ENCODE measurements at places on chromosomes 1 and 21.

DNA sequence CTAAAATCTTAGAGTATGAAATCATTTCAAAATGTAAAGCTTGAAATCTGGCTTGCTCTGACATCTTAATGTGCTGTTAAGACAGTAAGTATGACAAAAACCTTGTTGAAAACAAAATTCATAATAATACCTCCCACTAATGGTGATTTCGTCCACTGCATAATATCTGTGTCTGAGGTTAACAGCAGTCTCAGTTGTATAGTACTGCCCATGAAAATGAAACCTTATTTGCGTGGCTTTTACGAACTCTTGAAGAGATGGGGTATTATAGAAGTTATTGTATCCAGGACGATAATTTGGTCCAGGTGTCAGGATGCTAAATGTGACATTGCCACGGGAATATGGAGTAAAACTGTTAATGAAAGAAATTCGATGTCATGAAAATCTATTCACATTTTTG lies 99.9 kb downstream of the USH2A start:
- DNase-seq = no peak

- DNase-seq = no peak
These were observed 20.2 kb downstream of the TAL1 start for GRCh38 chr1:47211796-47212269.

- DNase-seq = no peak
These were observed 43.9 kb downstream of the WNT9A start for GRCh38 chr1:227903614-227904501.

DNA sequence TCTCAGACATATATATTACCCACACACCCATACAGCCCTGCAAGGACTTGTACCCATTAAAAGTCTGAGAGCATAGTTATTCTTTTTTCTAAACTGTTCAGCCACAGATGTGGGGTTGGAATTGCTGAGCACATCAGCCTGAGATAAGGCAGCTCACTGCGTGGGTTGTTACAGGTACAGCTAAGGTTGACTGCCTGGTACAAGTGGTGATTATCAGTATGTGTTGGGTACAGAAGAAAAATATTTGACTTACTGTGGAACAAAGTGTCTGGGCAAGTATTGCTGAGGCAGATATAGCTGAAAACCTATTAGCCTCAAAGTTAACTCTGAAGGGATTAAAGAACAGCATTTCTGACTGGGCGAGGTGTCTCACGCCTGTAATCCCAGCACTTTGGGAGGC lies 5.0 kb downstream of the STX12 start:
- no peak for DNase-seq

DNA sequence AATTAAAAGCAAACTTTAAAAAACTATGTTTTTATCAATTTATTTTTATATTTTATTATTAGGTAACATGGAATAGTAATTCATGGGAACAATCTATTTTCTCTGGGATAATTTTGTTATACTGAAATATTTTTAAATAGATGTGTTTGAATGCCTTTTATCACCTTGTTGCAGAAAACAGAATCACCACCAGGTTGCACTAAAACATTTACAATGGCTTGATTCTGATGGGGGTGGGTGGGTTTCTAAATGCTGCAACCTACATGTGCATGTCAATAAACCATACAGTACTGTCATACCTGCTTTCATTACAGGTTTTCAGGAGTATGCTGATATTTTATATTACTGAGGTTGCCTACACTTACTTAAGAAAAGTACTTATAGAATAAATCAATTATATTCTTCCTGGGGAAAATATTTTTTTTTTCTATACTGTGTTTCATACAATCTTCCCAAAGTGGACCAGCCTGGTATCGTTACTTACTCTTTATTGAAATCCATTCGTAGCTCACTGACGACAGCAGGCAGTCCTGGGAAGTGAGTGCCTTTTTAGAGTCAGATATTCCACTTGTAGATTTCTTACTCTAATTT lies 132.8 kb downstream of the PTPRC start:
- no peak for DNase-seq

- peak; percentile 22 for DNase-seq
These were observed 355.1 kb downstream of the NPHP4 start for GRCh38 chr1:5637171-5637570.

DNA sequence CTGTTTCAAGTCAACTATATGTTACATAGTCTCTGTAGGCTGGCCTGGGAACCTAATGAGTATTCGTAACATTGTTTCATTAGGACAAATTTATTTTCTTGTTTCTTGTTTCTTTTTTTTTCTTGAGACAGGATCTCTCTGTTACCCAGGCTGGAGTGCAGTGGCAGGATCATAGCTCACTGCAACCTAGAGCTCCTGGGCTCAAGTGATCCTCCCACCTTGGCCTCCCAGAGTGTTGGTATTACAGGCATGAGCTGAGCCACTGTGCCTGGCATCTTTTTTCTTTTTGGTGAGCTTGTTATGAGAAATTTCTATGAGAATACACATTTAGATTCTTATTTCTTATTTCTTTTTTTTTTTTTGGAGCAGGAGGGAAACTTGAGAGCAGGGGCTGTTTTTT lies 6.8 kb downstream of the CENPS start:
- DNase-seq = no peak

DNA sequence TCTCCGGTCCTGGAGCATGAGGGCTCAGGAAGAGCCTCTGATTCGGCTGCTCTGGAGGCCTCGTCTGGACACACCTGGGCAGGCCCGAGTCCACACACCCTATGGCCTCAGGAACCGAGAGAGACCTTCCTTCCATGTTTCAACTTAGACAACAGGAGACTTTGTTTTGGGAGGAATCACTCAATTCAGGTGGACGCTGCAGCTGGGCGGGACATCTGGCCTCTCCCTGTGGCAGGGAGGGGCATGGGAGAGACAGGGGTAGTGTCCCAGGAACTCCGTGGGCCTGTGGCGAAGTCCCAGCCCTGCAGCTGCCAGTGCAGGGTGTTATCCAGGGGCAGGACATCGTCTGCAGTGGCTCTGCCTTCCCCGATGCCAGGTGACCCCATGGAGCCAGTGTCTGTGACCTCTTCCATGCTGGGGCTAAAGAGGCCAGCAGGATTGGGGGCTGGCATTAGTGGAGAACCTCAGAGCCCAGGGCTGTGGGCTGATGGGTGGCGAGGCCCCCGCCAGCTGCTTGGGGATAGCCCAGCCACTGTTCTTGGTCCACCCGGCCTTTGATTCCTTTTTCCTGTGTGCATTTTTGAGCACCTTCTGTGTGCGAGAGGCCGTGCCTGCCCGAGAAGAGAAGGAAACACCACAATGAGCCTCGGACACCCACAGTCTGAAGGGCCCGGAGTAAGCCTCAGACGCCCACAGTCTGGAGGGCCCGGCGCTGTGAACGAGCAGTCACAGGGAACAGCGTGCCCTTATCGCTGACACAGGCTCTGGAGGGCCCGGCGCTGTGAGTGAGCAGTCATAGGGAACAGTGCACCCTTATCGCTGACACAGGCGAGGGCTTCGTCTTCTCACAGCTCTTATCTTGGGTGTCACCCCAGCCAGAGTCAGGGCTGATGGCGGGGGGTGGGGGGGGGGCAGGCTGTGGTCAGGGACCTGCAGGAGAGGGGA lies 6.2 kb downstream of the COL18A1 start:
- DNase-seq = no peak

GRCh38 chr21:16642353-16642752 lies 870.5 kb upstream of the CXADR start:
- DNase-seq = no peak

GRCh38 chr1:238073991-238074390 lies 183.3 kb upstream of the ZP4 start:
- no peak for DNase-seq

GRCh38 chr1:113654883-113655282 lies 104.4 kb downstream of the PHTF1 start:
- DNase-seq = no peak

DNA sequence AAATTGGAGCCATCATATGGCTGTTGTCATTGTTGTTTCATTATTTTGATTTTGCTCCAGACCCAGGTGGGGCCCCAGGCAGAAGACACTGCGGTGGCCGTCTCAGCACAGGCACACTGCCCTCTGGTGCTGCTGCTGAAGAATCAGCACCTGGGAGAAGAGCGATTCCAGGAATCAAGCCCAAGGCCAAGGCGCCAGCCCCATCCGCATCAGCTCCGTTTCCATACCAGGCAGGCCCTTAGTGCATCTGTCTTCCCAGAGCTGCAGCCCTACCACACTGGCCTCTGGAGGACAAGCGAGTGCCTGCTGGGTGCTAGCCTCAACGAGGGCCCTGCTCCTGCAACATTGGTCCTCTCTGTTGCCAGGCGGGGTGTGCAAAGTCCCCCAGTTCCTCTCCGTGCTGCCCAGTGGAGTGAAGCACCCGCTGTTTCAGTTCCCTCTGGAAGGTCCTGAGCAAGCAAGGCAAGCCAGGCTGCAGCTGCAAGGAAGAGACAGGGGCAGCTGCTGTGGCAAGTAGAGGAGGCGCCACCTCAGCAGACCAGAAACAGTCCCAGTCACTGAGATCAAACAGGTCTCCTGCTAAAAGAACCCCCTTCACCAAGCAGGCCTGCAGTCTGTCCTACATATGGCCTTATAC lies 5.2 kb downstream of the GRIK3 start:
- DNase-seq = no peak

DNA sequence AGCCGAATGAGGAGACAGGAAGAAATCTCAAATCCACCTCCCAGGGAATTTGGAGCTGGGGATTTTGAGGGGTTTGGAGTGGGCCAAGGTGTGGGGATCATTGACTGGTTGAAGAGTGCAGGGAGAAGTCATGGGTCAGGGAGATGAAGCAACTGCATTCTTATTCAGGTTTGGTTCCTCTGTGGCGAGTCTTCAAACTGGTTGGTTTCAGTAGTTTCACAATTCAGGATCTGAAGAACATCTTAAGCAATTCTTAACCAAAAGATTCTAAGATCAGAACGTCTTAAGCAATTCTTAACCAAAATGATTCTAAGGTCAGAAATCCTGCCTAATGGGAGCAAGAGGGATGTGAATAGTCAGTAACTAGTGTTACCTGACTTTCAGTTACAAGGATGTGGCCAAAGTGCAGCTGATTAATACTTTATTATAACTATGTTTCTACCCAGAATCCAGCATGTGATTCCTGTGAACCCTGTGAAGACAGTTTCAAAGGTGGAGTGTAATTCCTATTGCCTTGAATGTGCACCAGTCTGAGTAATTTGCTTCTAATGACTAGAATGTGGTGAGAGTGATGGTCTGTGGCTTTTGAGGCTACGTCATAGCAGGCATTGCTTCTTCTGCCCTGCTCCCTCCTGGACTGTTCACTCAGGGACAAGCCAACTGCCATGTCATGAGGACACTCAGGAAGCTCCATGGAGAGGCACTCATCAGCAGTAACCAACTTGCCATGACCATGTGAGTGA lies 61.2 kb downstream of the OLFML3 start:
- DNase-seq = no peak

DNA sequence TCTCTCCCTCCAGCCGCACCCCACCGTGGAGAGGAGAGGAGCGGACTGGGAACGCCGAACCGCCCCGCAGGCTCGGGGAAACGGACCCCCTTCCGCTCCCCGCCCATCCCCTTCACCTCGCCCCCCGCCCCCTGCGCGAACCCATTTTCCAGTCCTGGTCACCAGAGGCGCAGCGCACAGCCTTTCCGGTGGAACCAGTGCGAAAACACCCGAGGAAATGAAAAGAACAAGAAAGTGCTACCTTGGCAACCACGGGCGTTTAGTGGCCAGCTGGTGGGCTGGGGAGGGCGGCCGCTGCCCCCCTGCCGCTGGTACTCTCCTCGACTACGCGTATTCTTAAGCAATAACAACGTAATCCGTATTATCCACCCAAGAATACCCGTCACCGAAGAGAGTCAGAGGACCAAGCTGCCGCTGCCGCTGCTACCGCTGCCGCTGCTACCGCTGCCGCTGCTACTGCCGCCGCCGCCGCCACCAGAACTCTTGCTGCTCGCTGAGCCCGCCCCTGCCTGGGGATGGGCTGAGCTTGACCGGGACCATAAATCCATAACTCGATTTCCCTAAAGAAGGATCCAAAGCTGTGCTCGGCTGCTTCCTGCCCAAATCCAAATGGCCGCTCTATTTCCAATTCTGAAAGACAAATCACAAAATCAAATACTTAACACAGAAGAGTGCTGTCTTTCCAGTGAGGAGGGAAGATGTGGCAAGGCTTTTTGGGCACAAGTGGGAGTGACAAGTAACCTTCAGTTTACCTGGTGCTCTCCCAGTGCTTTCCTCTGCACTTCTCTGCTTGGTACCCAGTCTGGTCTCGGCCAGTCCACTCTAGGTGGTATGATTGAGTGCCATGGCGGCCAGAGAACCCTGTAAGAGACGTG lies 125.2 kb upstream of the DPYD start:
- peak; percentile 41 for DNase-seq

GRCh38 chr1:207115269-207115668 lies 11.2 kb downstream of the C4BPA start:
- DNase-seq = no peak

GRCh38 chr1:221031458-221032203 lies 152.4 kb downstream of the HLX start:
- DNase-seq = no peak

- no peak for DNase-seq
These were observed 94.8 kb upstream of the DISP3 start for GRCh38 chr1:11384170-11384554.

- DNase-seq = no peak
These were observed 57.1 kb upstream of the NHLH2 start for GRCh38 chr1:115898020-115898419.

DNA sequence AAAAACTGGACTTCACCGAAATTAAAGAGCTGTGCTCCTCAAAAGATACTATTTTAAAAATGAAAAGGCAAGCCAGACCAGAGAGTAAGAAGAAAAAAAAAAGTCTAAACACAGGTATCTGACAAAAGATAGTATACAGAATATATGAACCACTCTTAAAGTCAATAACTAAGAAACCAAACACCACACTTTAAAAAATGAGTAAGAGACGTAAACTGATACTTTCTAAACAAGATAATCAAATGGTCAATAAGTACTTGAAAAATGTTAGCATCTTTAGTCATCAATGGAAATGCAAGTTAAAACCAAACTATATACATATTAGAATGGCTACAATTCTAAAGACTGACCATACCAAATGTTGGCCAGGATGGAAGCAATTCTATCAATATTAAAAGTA lies 77.6 kb downstream of the EVI5 start:
- DNase-seq = no peak

- no peak for DNase-seq
These were observed 127.6 kb downstream of the MRPS6 start for GRCh38 chr21:34201001-34201400.

DNA sequence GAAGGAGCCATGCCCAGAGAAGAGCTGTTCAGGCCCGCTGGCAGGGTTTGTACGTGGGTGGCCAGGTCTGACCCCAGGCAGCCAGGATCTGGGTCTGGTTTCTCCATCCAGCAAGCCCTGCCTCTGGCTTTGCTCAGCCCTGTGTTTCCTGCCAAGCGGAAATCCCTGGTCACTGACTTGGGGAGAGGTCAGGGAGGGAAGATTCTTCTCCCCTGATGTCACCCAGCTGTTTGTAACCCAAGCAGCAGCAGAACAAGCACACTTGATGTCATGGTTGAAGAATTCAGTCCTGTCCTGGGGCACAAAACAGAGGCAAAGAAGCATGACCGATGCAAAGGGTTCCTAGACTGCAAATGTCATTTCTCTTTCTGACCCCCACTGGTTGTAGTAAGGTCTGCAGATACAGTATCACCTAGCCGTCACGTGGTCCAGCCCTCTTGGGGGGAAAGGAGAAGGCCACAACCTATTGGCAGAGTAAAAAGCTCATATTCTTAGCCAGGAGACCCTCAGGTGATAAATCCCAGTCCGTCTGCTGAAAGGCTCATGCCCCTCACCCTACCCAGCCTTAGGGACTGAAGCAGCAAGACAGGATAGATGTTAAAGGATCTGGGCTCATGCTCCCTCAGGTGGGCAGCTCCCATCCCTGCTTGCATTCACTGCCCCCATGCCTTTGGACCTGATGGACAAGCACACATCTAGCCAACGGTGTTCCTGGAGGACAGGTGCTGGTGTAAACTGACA lies 120.9 kb downstream of the SYT2 start:
- no peak for DNase-seq
